ENCODE measurements at places on chromosomes 12 and 14.

DNA sequence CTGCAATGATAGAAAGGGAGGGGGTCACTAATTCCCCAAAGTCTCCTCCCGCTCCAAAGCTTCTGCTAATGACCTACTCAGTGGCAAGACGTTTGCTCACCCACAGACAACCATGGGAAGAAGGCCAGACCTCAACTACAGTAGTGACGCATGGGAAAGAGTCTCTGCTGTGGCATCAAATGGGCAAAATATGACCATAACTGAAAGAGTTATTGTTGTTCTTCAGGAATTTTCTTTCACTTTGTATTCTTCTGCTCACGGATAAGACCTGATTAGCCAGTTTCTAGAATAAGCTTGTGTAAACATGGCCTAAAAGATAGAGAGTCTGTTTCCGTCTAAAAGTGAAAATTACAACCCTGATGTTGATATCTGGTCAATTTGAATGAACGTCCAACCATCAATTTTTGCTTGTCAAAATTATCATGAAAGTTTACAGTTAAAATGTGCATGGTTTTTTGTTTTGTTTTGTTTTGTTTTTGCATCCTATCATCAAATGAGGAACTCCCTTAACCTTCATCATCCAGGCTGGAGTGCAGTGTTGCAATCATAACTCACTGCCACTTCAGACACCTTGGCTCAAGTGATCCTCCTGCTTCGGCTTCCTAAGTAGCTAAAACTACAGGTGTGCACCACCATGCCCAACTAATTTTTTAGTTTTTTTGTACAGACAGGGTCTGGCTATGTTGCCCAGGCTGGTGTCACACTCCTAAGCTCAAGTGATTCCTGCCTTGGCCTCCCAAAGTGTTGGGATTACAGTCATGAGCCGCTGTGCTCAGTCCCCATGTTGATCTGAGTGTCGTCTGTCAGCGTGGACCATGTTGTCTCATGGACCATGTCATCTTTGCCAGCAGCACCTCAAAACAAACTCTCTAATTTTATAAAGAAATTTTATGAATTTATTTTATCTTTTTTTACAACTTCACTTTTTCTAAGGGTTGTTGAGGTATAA lies 7.0 kb downstream of the KRT6B start:
- no peak for DNase-seq

- peak; percentile 59 for DNase-seq
These were observed 756.5 kb upstream of the TBX3 start for GRCh38 chr12:115440438-115440837.

DNA sequence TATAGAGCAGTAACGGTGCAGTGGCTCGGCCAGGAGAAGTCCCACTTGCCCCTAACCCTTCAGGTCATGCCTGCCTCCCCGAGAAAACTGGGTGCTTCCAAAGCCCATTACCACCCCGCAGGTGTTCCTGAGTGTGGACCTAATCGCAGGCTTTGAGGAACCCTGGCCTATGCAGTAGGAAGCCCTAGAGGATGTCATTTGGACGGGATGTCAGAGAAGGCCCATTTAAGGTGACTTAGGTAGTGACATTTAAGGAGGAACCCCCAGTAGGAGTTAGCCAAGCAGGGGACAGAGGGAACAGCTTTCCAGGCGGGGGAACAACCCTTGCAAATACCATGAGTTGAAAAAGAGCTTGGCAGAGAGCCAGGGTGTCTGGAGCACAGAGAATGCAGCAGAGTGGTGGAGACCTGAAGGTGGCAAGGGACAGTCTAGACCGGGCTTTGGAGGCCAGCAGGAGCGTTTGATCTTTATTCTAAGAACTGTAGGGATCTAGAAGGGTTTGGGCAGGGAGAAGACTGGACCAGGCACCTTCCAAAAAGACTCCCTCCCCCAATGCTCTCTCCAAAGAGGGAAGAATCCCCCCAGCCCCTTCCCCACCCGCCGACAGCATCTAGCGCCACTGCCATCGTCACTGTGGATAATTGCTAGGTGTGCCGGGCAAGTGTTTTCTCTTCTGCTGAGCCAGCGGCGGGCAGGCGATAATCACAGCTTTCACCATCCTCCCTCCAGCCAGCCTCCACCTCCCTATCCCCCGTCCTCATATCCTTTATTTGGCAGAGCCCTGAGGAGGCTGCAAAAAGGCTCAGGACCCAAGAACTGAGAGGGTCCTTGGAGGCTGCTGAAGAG lies 33.3 kb upstream of the BEGAIN start:
- no peak for DNase-seq

- DNase-seq = no peak
These were observed 10.2 kb downstream of the SCN8A start for GRCh38 chr12:51601241-51601640.

DNA sequence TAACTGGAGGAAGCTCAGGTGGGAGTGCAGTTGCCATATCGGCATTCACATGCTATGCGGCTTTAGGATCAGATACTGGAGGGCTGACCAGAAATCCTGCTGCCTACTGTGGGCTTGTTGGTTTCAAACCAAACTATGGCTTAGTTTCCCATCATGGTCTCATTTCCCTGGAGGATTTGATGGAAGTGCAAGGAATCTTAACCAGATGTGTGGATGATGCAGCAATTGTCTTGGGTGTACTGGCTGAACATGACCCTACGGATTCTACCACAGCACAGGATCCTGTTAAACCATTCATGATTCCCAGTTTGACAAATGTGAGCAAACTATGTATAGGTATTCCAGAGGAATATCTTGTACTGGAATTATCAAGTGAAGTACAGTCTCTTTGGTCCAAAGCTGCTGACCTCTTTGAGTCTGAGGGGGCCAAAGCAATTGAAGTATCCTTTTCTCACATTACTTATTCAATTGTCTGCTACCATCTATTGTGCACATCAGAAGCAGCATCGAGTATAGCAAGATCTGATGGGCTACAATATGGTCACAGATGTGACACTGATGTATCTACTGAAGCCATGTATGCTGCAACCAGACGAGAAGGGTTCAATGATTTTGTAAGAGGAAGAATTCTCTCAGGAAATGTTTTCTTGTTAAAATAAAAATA lies 42.9 kb downstream of the RALGAPA1 start:
- DNase-seq = no peak

DNA sequence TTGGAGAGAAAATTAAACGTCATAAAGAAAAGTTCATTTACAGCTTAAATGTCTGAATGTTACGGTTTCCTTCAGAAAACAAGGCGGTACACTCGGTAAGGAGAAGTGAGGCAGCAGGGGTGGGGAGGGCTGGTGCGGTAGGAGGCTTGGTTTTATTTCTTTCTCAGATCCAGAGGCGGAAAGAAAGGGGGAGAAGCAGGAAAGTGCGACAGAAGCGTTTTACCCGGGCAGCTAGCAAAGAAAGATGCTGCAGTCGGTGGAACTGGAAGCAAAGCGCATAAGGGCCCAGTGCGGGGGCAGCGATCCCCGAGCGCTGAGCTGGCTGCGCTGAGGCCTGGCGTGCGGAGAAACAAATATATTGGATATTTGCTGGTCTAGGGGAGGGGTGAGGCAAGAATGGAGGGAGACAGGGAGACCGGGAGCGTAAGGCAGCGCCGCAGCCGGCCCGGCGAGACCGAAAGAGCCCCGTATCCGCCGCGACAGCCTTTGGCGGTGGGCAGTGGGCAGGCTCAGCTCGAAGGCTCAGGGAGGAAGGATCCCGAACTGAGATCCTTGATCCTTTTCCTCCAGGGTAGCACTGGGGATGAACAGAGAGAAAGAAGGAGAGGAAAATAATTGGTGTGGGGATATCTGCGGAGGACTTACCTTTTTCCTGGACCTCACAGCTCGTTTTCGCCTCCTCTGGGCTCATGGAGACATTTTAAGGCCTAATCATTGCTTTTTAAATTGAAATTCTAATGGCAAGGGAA lies 6.4 kb upstream of the HOXC11 start:
- no peak for DNase-seq

GRCh38 chr14:49581209-49582112 lies 4.7 kb downstream of the RPS29 start:
- no peak for DNase-seq

DNA sequence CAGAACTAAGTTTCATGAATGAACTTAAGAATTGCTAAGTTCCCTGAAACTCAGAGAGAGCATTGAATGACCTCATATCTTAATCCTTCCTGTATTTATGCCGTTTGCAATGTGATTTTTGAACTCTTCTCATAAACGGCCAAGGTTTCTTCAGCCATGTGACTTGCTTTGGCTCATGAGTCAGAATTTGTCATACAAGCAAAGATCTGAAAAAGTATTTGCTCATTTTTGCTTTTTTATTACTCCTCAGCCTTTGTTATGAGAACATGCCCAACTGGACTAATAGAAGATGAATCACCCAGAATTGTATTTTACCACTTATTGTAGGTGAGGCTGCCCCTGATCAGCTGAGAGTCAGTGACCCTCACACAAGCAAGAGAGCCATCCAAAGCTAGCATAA lies 693.8 kb downstream of the BCL11B start:
- DNase-seq = peak; percentile 23

GRCh38 chr12:3319723-3320492 lies 171.1 kb upstream of the PRMT8 start:
- DNase-seq = no peak

- DNase-seq = peak; percentile 79
These were observed 27.9 kb downstream of the RHOF start for GRCh38 chr12:121765573-121765972.

DNA sequence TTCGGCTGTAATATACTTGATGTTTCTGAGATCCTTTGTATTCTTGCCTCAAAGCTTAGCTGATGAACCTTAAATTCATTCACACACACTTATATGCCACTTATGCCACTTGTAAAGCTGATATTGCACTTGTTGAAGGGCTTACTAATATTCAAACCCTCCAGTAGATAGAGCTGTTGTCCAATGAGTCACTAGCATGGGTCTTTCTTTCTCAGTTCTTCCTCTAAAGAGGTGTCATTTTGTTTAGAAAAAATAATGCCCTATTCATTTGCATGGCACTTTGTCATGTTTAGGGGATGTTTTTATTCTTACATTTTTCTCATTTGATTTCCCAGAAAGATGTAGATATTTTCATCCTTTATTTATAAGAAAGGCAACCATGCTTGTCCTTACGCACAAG lies 56.4 kb downstream of the MON2 start:
- peak; percentile 2 for DNase-seq

DNA sequence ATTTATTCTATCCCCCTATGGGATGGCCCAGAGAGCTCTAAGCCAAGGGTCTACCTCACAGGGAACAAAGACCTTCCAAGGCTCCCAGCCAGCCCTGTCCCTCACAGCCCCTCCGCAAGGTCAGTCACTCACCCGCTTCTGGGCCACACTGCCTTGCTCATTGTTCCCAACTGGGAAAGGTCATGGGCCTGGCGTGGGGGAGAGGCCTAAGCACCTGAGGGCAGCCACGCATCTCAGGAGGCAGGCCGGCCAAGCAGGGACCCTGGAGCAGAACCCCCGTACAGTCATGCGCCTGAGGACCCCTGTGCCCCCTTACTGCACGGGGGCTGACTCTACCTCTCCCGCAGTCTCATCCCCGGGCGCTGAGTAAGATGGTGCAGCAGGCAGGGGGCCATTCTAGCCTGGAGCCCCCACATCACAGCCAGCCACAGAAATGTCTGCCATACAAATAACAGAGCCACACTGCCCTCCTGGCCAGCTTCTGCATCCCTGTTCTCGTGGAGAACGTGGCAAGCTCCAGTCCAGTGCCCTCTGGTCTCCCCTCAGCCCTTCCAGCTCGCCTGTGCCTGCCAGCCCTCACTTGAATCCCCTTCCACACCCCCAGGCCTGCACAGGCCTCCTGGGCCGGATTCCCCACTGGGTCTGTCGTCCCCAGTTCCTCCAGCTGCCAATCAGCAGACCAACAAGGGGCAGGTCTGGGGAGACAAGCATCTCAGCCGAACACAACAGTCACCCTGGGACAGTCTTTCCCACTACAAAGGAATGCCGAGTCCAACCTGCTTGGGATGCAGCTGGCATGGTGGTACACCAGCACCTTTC lies 16.3 kb downstream of the CCDC85C start:
- no peak for DNase-seq

GRCh38 chr14:35932136-35932535 lies 106.0 kb downstream of the BRMS1L start:
- DNase-seq = no peak

GRCh38 chr12:15631007-15631715 lies 158.0 kb downstream of the EPS8 start:
- peak; percentile 65 for DNase-seq

- no peak for DNase-seq
These were observed 55.8 kb downstream of the TMEM30B start for GRCh38 chr14:61225344-61225743.

- no peak for DNase-seq
These were observed 23.0 kb downstream of the ZNF410 start for GRCh38 chr14:73909681-73910080.

- DNase-seq = peak; percentile 92
These were observed 35.8 kb downstream of the ATP2A2 start for GRCh38 chr12:110316861-110317260.

Measured in AG10803 (cell line).